ENCODE measurements at places on chromosomes 13 and 19.

GRCh38 chr19:17331045-17331558 is 3.6 kb downstream of the ANO8 start:
- H3K36me3 ChIP-seq = peaks cover 3% of the 10 kb centered on the region
- no peak overlapping the region for H3K4me3 ChIP-seq
- DNase-seq = no peak

GRCh38 chr19:15640904-15641597 is 354 bp downstream of the CYP4F3 start:
- peaks cover 2% of the 10 kb centered on the region for H3K4me1 ChIP-seq
- H3K27me3 ChIP-seq = peaks cover 3% of the 10 kb centered on the region
- no peaks in the 10 kb centered on the region for H3K36me3 ChIP-seq
- no peak for DNase-seq
- no peak overlapping the region for H3K27ac ChIP-seq

DNA sequence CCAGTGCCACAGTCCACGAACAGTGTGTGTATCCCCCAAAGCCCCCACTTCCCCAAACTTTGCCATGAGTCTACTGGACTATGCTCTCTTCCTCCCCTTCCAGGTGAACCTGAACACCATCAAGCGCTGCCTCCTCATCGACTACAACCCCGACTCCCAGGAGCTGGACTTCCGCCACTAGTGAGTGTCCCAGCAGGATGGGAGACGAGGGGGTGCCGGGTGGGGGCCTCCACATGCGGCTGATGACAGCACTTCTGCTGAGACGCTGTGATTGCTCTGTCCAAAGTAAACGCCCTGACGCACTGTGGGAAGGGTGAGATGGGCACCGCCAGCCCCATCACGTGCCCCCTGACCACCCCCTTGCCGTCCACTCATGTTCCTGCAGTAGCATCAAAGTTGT is 2.0 kb upstream of the P2RY11 start:
- peaks cover 73% of the 10 kb centered on the region for H3K4me1 ChIP-seq
- no peaks in the 10 kb centered on the region for H3K27me3 ChIP-seq
- H3K36me3 ChIP-seq = peaks cover 67% of the 10 kb centered on the region

- H3K4me3 ChIP-seq = no peak overlapping the region
- peaks cover 4% of the 10 kb centered on the region for H3K4me1 ChIP-seq
- no peak for DNase-seq
- H3K27ac ChIP-seq = no peak overlapping the region
- H3K36me3 ChIP-seq = no peaks in the 10 kb centered on the region
These were observed 141.6 kb downstream of the RXFP2 start for GRCh38 chr13:31880851-31881494.

- H3K27me3 ChIP-seq = no peaks in the 10 kb centered on the region
- no peak overlapping the region for H3K27ac ChIP-seq
- peaks cover 51% of the 10 kb centered on the region for H3K36me3 ChIP-seq
- H3K4me1 ChIP-seq = no peaks in the 10 kb centered on the region
- DNase-seq = no peak
- H3K4me3 ChIP-seq = no peak overlapping the region
These were observed 14.0 kb downstream of the SYMPK start for GRCh38 chr19:45848922-45849321.

DNA sequence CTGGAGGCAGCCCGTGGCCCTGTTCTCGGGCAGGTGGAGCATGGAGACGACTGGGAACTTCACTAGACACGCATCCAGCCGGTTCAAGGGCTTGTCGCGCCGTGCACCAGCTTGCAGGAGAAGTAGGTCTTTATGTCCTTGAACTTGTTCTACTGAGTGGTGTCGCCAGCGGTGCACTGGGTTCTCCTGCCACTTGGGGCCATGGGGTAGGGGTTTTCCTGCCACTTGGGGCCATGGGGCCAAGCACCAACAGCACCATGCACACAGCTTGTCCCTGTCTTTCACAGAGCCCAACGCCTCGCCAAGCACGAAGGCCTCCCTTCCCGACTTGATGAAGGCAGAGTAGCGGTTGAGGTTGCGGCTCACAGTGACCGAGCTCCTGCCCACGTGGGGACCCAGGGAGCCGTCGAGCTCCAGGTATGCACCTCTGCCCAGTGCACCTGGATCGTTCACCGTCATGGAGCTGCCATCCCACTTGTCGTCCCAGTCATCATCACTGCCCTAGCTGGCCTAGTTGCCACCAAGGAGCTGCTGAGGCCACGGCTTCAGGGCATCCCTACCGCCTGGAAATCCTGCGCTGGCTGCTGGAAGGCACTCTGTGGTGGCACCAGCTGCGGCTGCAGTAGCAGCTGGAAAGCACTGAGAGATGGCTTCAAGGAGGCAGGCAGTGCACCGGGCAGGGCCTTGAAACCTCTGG is 40.5 kb upstream of the TPM4 start:
- H3K4me3 ChIP-seq = no peak overlapping the region
- H3K4me1 ChIP-seq = no peaks in the 10 kb centered on the region
- peak overlapping the region; percentile 25 for H3K27ac ChIP-seq
- H3K27me3 ChIP-seq = no peaks in the 10 kb centered on the region
- no peaks in the 10 kb centered on the region for H3K36me3 ChIP-seq
- no peak for DNase-seq

- no peaks in the 10 kb centered on the region for H3K36me3 ChIP-seq
- no peaks in the 10 kb centered on the region for H3K27me3 ChIP-seq
These were observed 2220.8 kb upstream of the PCDH20 start for GRCh38 chr13:63636316-63636993.

DNA sequence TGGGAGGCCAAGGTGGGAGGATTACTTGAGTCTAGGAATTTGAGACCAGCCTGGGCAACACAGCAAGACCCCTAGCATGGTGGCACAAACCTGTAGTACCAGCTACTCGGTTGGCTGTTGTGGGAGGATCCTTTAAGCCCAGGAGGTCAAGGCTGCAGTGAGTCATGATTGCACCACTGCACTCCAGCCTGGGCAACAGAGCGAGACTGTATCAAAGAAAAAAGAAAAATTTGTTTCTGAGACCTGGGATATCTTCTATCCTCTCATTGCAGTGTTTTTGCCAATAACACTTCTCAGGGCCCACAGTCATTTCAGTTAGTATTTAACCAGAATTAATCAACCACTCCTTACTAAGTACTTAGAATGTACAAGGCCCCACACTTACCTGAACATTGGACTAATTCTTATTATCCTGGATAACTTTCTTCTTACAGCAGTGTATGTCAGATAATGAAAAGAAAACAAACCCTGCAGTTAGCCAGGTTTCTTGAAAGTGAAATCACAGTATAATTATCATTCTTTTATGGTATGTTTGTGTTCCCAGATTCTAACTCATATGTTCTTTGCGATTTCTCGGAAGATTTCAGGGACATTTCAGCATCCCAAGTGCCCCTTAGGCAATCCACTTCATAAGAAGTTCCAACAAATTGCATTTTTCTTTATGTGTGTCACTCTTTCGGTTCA is 75.6 kb upstream of the KLF5 start:
- no peak for DNase-seq
- no peak overlapping the region for H3K4me3 ChIP-seq
- H3K27ac ChIP-seq = no peak overlapping the region
- no peaks in the 10 kb centered on the region for H3K27me3 ChIP-seq

DNA sequence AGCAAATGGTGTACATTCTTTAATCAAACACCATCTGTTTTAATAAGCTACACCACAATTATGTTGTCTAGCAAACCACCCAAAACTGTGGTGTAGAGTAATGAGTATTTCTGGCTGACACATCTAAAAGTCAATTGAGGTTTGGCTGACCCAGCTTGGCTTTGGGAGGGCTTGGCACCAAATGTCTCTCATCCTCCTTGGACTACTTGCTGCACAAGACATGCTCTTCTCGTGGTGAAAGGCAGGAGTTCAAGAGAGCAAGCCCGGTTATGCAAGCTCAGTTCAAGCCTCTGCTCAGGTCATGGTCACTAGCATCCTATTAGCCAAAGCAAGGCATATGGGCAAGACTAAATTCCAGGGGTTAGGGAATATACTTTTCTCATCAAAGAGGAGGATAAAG is 37.1 kb downstream of the LACC1 start:
- no peaks in the 10 kb centered on the region for H3K4me1 ChIP-seq
- H3K4me3 ChIP-seq = no peak overlapping the region
- no peak for DNase-seq
- no peak overlapping the region for H3K27ac ChIP-seq

DNA sequence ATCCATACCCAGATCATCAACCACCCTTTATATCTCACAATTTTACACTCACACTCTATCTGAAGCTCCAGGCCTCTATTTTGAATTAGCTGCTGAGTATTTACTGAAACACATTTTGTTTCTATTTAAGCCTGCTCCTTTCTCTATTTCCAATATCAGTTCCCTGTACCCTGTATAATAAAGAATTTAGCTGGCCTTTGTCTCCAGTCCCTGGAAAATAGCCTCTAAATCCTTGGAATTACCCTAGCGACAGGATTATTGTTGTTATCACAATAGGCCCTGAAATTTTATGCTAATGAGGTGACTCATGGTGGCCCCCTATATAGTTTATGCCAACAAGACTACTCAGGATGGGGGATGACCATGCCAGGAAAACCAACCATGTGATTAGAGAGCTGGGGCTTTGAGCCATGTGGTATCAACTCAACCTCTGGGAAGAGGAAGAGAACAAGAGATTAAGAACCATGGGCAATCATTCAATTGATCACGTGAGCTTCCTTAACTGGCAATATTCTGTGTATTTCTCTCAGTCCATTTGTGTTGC is 72.7 kb downstream of the KATNAL1 start:
- H3K4me3 ChIP-seq = no peak overlapping the region
- no peaks in the 10 kb centered on the region for H3K4me1 ChIP-seq
- no peak for DNase-seq
- H3K27me3 ChIP-seq = no peaks in the 10 kb centered on the region
- peaks cover 6% of the 10 kb centered on the region for H3K36me3 ChIP-seq
- H3K27ac ChIP-seq = no peak overlapping the region

GRCh38 chr13:68727798-68728197 is 1379.8 kb upstream of the ATXN8OS start:
- H3K27me3 ChIP-seq = no peaks in the 10 kb centered on the region
- H3K4me3 ChIP-seq = no peak overlapping the region
- H3K4me1 ChIP-seq = no peaks in the 10 kb centered on the region
- DNase-seq = no peak
- H3K36me3 ChIP-seq = no peaks in the 10 kb centered on the region

DNA sequence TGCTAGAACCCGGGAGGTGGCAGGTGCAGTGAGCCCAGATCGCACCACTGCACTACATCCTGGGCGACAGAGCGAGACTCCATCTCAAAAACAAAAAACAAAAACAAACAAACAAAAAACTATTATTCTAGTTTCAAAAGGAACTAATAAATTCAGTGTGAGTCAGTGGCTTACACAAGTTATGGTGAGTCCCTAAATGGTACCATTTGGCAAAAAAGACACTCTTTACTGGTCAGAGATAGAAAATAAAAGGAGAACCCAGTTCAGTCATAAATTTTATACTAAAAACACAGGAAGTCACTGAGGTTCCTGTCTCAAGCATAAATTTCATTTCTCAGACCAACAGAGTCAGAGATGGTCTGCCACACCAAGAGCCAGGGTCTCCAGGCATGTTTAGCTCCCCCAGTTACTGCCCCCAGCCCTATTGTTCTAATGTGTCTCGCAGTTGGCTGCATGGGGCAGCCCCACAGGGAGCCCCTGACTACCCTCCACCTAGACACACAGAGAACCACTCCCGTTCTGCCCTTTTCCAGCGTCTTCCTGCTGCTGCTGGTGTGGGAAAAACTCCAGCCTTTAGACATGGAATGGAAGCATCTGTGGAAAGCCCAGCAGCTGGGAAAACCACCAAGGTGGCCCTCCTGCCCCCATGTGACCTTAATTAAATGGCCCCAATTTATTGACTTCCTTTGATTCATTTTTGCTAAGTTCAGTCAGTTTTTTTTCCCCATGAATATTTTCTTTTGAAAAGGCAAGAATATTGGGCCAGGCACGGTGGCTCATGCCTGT is 12.2 kb downstream of the THSD1 start:
- no peak overlapping the region for H3K4me3 ChIP-seq
- H3K4me1 ChIP-seq = no peaks in the 10 kb centered on the region
- no peak overlapping the region for H3K27ac ChIP-seq
- no peak for DNase-seq

DNA sequence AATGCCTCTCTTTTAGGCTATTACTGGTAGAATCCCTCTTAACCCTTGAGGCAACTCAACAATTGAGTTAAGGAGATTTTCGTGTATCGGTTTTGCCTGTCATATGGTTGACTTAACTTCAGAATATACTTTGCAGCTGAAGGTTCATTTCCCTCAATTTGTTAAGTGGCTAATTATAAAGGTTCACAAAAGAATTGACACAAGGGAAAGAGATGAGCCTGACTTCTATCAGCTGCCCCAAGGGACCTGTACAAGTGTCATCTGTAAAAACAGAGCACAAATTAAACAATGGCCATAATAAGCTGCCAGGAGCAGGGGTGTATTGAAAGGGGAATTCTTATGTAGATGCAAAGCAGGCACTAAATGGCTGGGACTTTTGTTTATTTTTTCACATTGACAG is 334.8 kb upstream of the OBI1 start:
- no peak overlapping the region for H3K4me3 ChIP-seq
- no peak for DNase-seq
- H3K27me3 ChIP-seq = peaks cover 4% of the 10 kb centered on the region

- peaks cover 15% of the 10 kb centered on the region for H3K27me3 ChIP-seq
- H3K27ac ChIP-seq = no peak overlapping the region
- H3K4me3 ChIP-seq = no peak overlapping the region
- DNase-seq = no peak
These were observed 30.6 kb upstream of the DPP9 start for GRCh38 chr19:4754248-4754647.

GRCh38 chr13:50914848-50915247 is 5.3 kb downstream of the RNASEH2B start:
- peaks cover 66% of the 10 kb centered on the region for H3K4me1 ChIP-seq
- peak overlapping the region; percentile 78 for H3K27ac ChIP-seq
- H3K36me3 ChIP-seq = peaks cover 4% of the 10 kb centered on the region

DNA sequence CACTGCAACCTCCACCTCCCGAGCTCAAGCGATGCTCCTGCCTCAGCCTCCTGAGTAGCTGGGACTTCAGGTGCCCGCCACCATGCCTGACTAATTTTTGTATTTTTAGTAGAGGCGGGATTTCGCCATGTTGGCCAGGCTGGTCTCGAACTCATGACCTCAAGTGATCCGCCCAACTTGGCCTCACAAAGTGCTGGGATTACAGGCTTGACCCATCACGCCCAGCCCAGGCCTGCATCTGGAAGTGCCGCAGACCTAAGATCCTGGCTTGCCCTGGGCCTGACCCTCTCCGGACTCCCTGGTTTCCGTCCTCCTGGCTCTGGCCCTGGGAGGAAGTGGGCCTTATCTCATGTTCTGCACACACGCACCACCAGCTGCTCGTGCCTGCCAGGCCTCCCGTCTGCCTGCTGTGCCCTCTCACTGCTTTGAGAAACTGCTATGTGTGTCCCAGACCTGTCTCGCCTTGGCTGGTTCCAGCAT is 4.7 kb upstream of the PTGIR start:
- no peak overlapping the region for H3K4me3 ChIP-seq
- peaks cover 3% of the 10 kb centered on the region for H3K36me3 ChIP-seq
- H3K4me1 ChIP-seq = peaks cover 26% of the 10 kb centered on the region

Measured in activated CD4-positive, alpha-beta T cell treated with anti-CD3 and anti-CD28 coated beads for 36 hours (primary cell).